ENCODE measurements at places on chromosomes 3 and 15.
A peak's percentile ranks its signal among the peaks of the same experiment; 100 is the strongest.

- no peak for DNase-seq
These were observed at the start of gene APOD for GRCh38 chr3:195583831-195584542. TSS of gene APOD (minus strand) at chr3:195583940. CDS start at chr3:195579461, 4,479 bp downstream.

GRCh38 chr3:17039594-17039993, 154.8 kb downstream of the PLCL2 start:
- peak; percentile 82 for DNase-seq

GRCh38 chr3:9024341-9024740, 61.1 kb upstream of the RAD18 start:
- DNase-seq = no peak

- no peak for DNase-seq
These were observed 217.0 kb downstream of the EPHB1 start for GRCh38 chr3:135012101-135012500.

GRCh38 chr3:167854063-167854462, 118.5 kb downstream of the SERPINI1 start:
- no peak for DNase-seq

- no peak for DNase-seq
These were observed 15.1 kb upstream of the TMEM158 start for GRCh38 chr3:45241206-45241605.

GRCh38 chr3:170414202-170414663, 4.4 kb upstream of the CLDN11 start:
- DNase-seq = peak; percentile 88

- no peak for DNase-seq
These were observed 97.7 kb upstream of the NUDT16 start for GRCh38 chr3:131283862-131284261.

DNA sequence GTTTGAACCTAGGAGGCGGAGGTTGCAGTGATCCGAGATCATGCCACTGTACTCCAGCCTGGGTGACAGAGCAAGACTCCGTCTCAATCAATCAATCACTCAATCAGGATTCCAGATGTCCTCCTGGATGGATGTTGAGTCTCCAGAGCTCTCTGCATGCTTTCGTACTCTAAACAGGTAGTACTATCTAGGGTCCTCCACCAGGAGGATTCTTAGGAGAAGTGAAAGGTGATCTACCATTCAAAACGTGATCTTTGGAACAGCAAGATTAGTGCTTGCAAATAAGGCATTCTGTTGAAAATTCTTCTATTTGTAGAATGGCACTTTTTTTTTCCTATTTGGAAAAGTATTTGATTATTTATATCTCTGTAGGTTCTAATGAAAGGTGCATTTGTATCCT, 34.3 kb downstream of the CNOT10 start:
- DNase-seq = no peak

GRCh38 chr15:27328186-27328585, 357.2 kb downstream of the GABRG3 start:
- DNase-seq = no peak

- DNase-seq = no peak
These were observed 70.6 kb downstream of the MORC1 start for GRCh38 chr3:109047366-109047765.

GRCh38 chr3:24726423-24726822, 231.8 kb upstream of the THRB start:
- DNase-seq = no peak

DNA sequence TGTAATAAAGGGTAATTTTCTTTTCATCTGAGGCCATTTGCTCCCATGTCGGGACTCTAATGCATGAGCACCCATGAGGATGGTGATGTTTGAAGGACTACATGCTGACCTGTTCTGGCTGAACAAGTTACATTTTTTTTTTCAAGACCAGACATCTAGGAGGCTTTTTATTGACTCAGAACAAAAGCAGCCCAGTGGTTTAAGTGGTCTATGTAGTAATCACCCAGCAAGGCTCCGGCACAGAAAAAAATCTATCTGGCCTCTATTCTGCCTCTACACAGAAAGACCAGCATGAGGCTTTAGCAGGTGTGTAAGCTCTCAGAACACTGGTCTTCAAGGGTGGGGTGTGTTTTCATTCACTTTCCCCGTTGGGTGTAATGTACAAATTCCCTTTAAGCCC, 95.1 kb upstream of the ZBED2 start:
- peak; percentile 76 for DNase-seq

- DNase-seq = no peak
These were observed 252.5 kb upstream of the TGFBR2 start for GRCh38 chr3:30353711-30354467.

DNA sequence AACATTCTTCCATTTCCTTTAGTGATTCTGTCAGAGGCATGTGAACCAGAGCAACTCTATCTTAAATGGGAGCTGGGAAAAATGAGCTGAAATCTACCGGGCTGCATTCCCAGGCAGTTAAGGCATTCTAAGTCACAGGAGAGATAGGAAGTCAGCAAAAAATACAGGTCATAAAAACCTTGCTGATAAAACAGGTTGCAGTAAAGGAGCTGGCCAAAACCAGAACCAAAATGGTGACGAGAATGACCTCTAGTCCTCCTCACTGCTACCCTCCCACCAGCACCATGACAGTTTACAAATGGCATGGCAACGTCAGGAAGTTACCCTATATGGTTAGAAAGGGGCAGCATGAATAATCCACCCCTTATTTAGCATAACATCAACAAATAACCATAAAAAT, 66.4 kb downstream of the B3GALNT1 start:
- no peak for DNase-seq

- no peak for DNase-seq
These were observed 140.1 kb downstream of the CHSY1 start for GRCh38 chr15:101111570-101112262.

DNA sequence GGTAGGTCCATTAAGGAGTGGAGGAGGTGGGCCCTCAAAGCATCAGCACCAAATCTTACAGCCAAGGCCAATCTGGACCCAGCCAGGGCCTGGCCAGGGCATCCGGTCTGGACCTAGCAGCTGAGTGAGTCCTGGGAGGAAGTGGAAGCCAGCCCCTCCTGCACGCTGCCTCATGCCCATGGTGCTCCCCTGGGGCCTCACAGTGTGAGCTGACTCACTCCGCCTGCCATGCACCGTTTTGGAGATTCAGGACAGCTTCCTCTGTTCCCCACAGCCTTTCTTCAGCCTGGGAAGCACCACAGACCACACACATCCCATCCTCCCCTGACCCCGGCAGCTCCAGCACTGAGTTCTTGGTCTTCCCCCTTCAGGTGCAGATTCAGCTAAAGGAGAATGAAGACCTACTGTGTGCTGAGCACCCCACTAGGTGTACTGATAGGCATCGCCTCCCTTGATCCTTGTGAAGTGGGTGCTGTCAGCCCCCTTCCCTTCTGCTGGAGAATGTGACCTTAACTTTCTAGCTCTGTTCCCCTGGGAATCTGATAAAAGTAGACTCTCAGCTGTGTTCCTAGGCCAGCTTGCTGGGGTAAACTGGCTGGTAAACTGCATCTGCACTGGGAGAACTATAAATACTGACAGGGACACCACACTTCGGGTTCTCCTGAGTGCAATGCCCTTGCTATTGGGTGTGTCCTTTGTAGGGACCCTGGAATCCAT, 36.8 kb upstream of the SEC13 start:
- DNase-seq = peak; percentile 77

DNA sequence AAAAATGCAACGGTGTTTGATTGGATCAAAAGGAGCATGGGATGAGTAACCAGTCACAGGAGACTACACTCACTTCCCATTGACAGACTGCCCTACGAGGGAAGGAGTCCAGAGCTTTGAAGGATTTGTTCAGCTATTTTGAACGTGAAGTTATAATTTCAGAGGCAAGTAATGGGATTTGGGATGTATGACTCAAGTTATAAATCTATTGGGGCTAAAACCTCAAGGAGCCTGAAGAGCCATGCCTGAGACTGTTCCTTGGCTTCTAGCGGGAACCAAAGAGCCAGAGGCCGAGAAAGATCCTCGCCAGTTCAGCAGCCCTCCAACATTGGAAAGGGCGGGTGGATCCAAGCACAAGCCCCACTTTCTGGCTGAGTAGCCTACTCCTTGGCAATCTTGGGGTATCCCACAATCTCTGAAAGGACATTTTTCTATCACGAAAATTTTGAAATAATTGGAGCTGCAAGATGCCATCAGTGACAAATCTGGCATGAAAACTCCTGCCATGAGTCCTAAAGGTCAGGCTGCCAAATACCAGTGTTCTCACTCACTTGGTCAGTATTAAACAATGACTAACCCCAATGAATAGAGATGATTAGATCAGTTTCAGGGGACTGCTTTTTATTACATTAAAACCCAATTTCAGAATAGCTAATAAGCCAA, 48.6 kb upstream of the SLCO2A1 start:
- DNase-seq = no peak

DNA sequence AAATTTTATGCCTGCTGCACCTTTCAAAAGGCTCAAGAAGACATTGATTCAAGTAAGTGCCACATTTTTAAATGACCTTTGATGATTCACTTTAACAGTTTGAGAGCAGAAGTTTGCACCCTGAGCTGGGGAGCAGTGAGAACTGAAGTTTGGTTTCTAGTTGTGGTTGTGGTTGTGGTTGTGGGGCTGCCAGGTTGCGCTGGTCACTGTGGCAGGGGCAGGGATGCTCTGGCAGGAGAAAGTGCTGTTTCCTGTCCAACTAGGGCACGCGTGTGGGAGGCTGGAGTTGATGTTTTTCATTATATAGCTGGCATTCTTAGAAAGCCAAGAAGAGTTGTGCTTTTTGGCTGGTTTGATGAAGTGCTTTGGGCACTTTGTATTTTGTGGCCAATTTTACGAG, 339.7 kb upstream of the NR2F2 start:
- DNase-seq = no peak

- DNase-seq = no peak
These were observed 21.0 kb upstream of the SOX2 start for GRCh38 chr3:181690769-181691168.

DNA sequence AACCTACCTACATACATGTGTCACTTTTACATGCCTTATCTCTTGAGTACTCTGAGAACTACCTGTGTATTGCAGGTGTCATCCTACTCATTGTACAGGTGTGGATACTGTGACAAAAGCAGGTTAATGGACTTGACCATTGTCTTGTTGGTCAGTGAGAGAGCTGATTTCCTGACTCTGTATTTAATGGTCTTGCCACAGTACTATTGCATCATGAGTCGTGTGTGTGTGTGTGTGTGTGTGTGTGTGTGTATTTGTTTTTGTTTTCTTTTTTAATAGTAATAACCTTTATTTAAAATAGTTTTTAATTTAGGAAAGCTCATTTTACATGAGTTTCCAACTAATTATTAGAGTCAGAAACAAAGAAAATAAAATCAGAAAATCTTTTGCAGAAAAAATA, 7.7 kb downstream of the SELENOT start:
- peak; percentile 17 for DNase-seq

GRCh38 chr3:129974564-129974832, at the start of gene TRH:
TSS of gene TRH (plus strand) at chr3:129974720. CDS start at chr3:129975817, 1,097 bp downstream.
- no peak for DNase-seq

DNA sequence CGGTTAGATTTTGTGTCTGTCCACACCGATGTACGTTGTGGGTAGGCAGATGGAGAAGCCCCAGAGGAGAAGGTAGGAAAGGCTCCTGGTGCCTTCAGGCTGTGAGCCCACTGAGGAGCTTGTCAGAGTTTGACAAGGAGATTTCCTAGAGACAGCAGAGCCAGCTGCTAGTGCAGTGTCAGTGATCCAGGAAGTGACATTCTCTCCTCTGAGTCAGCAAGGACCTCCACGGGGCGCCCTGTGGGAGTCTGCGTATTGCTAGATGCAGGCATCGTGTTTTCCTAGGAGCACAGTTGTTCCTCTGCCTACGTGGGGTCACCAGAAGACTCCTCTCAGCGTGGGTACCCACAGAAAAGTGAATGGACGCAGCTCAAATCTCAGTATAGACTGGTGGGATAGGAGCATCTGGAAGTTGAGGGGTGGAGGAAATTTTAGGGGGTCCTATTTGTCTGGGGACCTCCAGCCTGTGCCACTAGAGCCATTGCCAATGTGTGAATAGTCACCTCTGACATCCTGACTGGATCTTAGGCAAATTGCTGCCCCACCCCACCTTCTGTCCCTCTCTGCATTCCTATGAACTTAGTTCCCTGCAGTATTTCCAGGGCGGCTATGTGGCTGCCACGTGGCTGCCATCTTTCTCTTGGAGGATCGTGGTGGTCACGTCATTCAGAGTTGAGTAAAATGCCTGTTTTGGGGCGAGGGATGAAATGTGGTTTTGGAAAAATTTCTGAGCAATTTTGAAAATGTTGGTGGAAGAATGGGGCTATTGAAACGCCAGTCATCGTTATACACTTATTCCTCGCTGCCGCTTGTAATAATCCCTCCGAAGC, 84.8 kb upstream of the KLHL25 start:
- no peak for DNase-seq

DNA sequence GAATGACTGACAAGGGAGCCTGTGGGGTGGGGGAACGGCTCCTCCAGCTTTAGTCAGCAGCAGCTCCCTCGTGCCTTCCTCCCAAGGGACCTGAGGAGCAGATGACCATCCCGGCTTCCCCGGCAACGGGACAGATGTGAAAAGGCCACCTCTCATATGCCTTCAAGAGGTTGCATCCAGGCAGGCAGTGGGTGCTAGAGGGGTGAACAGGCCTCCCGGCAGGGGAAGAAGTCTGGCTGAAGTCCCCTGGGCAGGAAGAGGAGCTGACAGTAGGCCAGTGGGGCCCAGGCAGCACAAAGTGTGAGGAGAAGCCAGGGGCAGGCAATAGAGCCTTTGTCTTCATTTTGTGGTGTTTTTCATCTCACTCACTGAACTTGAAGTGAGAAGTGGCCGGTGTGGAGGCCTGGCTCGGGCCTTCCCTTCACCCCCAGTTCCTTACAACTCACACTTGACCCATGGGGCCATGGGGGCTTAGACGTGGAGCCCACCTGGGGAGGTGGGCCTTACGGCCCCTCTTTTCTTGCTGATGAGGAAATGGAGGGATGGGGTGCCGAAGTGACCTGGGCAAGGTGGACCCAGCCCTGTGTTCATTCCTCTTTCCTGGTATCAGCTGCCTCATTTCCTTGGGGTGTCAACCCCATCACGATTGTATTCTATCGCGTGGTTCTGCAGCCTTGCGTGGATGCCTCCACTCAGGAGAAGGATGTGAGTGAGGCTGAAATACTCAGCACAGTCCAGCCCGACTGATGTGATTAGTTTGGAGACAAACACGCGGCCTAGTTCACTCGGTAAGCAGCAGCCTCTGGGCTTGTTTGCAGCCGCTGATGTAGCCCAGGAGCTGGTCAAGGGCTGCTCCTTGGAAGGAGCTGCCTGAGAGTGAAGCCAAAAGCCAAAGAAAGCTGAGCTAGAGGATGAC, 115.5 kb upstream of the ALDH1A3 start:
- DNase-seq = no peak

- DNase-seq = peak; percentile 92
These were observed 30.1 kb downstream of the FBLN2 start for GRCh38 chr3:13579063-13579462.

DNA sequence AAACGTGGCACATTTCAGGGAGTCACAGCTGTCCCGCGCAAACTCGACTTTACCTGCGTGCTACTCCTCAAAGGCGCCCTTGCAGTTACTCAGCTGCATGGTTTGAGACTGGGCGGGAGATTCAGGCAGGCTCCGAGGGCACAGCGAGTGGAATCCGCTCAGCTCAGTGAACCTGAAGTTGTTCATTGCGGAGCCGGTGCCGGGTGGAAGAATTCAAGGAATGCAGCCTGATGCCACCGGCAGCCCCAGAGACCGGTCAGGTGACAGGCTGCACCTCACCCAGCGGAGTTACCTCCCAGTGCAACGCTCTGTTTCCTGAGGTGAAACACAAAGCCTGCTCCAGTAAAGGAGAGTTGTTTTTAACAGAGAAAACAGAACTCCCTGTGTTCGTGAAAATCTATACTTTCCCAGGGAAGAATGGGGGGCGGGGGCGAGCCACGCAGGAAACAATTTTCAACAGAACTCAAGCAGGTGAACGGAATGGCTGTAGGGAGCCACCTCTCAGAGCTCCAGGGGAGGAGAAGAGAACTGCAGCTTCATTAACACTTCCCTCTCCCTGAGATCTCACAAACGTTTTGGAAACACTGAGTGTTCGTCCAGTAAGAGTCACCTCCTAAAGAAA, 3.8 kb downstream of the VEPH1 start:
- DNase-seq = no peak

All from HFFc6 (cell line).